ENCODE measurements at places on chromosomes 7 and 10.

DNA sequence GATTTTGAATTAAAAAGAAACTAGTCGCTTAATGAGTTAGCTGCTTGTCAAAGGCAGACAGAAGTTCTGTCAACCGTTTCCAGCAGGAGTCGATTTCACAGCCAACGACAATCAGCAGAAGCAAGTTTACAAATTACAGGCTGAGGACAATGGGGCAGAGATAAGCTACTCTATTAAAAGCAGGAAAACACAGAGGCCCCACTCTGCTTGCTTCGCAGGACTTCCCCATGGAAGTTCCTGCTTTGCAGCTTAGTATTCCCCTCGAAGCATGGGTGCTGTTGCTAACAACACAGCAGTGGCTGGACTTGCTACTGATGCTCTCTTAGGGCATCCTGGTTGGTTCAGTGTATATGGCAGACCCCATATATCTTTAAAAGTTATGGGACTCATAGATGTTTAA lies 50.8 kb upstream of the KLF6 start:
- peak; percentile 36 for ATAC-seq

- ATAC-seq, result no peak
Measured at GRCh38 chr7:120931243-120931642, 19.3 kb upstream of the ING3 start.

- peak; percentile 37 for ATAC-seq
Measured at GRCh38 chr10:71975087-71975870, 11.1 kb downstream of the CHST3 start.

DNA sequence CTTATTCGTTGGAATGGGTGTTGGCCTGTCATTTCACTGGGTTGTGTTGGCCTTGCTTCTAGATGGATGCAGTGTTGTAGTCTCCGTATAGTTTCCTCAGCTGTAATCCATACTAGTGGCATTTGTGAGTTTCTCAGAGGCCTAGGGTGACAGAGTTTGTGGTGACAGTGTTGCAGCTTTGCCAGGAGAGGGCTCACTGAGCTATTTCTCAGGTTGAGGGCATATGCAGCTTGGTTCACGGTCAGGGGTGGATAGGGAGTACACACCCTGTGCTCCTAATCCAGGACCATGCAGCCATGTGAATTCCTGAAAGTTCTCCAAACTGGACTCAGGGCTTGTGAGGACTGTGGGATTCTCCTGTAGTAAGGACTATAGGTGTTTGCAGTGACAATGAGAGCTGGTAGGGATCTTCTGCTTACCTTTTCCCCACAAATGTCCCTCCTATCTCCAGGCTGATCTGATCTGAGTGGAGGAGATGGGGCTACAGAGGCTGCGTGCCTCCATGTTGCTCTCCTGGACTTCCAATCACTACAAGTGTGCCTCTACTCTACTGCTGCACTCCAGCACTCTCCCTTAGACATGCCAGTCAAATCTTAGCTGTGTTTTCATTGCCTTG lies 229.0 kb downstream of the STK31 start:
- ATAC-seq, result no peak

GRCh38 chr7:151440799-151441445 lies 981 bp upstream of the CRYGN start:
- ATAC-seq, result peak; percentile 9

DNA sequence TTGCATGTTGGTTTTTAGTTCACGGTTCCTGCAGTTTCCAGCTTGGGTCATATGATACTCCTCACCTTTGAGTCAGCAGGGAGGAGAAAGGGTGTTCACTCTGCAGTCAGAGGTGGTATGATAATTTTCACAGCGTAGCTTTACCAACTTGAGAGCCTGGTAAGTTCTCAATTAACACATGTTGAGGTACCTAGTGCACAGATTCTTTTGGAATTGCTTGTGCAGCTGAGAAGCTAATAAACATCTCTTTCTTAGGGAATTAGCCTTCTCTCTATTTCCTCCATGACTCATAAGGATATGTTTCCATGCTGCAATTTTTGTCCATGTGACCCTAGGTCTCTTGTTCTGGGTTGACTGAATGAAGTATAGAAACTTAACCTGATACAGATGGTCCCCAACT lies 166.6 kb downstream of the KIF20B start:
- no peak for ATAC-seq

DNA sequence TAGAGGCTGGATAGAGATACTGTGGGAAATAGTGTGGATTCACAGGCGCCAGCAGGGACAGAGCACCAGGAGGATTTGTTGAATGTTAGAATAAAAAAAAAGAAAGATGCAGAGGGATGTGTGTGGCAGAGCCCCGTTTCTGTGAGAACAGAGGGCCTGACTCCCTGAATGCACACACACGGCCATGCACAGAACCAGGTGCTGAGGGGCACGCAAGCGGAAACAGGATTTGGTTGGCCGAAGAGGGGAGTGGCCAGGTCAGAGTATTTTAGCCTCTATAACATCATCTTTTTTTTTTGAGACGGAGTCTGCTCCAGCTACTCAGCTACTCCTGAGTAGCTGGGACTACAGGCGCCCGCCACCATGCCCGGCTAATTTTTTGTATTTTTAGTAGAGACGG lies 21.9 kb downstream of the IQCE start:
- ATAC-seq, result no peak

DNA sequence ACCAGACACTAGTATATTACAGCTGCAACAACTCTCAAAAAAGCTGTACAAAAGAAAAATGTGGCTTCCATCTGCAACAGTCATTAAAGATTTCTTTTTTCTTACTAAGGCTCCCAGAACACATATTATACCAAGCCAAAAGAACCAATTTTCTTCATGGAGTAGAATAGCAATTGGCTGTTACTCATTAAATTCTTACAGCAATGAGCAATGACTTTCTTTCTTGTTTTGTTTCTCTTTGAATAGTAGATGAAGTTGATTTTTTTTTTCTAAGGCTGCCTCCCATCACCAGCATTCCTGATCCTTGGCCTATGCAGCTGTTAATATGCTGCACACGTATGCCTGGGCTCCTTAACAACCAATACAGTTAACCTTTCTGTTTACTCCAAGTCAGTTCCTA lies 36.6 kb upstream of the SPOCK2 start:
- peak; percentile 60 for ATAC-seq

DNA sequence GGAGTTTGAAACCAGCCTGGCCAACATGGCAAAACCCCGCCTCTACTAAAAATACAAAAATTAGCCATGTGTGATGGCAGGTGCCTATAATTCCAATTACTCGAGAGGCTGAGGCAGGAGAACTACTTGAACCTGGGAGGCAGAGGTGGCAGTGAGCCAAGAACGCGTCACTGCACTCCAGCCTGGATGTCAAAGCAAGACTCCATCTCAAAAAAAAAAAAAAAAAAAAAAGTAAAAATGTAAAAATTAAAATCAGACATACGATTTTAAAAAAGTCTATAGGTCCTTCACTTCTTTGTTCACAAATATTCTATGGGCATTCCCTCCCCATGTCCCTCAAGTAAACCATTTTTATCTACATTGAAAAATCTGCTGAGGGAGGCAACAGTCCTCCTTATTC lies 34.9 kb upstream of the TLL2 start:
- no peak for ATAC-seq

- no peak for ATAC-seq
Measured at GRCh38 chr7:67301667-67302066, 305.0 kb downstream of the TYW1 start.

DNA sequence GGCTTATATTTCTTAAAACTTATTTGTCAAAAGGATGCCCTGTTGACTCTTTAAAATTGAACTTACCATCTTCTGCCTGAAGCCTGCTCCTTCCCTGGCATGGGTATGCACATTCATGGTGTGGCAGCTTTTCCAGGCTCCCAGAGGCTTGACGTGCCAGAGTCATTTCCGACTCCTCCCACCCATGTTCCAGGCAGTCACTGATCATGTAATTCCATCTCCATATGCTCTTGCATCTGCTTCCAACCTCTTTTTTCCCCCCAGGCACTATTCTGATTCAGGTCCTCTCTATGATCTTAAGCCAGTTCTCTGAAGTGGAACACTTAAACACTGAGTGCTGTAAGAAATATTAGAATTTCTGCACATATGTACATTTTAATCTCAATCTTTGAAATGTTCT lies 82.2 kb downstream of the CFAP58 start:
- ATAC-seq, result no peak

GRCh38 chr7:124635416-124635815 lies 130.2 kb downstream of the GPR37 start:
- no peak for ATAC-seq

DNA sequence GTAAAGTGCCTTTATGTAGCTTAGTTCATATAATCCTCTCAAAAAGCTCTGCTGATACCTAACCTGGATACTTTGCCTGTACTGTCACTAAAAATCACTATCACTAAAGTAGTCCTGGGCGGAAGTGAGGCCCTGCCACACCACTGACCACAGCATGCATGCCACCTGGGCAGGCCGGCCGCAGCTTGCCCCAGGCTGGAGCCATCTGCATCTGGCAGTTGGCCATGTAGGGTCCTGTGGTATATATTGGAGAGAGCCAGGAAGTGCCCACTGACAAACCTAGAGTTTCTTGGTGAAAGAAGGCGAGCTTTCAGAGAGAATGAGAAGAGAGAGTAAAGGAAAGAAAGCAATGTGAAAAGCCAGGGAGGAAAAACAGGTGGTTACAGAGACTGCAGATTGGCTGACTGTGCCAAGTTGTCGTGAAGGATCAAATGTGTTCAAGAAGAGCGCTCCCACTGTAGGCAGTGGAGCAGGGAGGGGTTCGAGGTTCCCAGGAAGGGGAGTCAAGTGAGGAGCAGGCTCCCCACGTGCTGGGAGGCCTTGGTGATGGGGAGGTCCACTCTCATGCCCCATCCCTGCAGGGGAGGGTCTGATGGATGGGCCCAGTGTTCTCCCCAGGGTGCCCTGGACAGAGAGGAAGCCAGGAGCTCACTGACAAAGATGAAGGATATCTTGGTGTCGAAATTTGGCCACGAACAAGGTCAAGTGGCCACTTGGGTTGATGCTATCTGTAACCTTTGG lies 13.6 kb downstream of the LOXL4 start:
- ATAC-seq, result no peak

DNA sequence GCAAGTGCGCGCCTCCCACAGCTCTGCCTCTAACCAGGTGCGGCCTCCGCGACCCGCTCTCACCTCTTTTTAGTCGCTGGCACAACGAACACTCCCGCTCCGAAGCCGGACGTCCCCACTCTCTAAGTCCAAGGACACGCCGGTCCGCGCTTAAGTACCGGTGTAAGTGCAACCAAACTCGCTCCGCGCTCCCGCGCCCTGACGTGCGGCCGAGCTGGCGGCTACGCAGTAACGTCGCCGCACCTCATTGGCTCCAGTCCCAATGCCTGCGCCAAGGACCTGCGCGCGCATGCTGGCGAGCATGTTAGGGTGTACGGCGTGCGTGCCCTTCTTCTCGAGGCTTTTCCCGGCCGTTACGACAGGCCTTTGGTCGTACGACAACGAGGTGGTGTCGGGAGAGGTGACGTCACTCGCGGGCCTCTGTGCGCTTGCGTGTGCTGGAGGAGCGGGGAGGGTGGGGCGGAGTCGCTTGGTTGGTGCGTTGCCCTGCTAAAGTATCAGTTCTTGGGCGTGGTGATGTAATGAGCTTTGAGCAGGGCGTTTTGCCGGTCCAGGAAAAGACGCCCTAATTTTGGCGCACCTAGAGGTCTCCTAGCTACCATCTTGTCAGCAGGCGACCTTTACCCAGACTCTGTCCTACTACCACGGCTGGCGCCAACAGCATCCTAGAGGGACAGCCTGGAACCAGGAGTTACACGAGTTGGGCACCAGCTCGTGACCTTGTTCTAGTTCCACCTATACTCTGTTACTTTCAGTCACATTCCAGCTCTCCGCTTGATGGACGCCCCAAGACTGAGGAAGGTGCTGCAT lies at the start of gene CYCS:
CYCS (minus strand) TSS at position 124 of the 810 bp plus-strand sequence. CDS start 1,141 bp downstream, outside the sequence.
- peak; percentile 99 for ATAC-seq

DNA sequence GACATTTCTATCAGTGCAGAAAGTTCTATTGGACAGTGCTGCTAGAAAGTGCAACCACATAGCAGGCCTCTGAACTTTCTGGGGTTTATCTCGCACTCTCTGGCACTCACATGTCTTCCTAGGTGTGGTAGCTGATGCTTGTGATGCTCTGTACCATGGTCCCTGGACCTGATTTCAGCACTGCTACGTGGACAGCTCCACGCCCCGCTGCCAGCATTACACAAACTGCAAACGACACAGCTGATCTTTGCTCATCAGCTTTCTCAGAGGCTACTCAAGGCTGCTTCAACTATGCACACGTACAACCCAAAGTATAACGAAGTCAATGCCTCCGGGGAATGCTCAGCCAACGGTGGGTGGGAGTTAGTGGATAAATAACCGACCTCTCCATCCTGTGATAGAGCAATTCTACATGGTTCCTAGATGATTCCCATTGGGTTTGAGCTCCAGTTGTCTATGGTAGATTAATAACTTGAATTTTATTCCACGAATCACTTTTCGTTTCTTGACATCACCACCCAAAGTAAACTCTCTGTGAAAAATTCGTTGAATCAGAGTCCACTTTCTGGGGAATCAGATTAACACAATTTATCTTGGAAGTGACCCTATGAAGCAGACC lies 302.5 kb downstream of the ACTR3B start:
- no peak for ATAC-seq

DNA sequence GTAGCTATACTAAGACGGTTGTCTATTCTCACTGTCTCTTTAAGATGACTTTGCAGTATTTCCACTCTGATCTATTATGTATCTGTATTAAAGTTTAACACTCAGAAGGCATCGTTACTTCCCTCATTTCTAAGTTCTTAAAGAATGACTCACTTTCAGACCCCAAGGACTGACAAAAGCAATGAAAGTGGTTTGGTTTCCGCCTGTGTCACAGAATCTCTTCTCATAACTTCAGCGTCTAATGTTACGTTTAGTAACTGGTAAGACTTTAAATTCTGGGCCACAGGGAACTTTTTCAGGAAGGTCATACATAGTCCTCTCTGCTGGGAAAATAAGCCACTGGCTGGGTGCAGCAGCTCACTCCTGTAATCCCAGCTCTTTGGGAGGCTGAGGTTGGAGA lies 892.0 kb upstream of the AUTS2 start:
- no peak for ATAC-seq

- ATAC-seq, result peak; percentile 60
Measured at GRCh38 chr10:3136336-3136735, 36.2 kb downstream of the PITRM1 start.

- peak; percentile 62 for ATAC-seq
Measured at GRCh38 chr10:105974803-105975456, 1189.6 kb downstream of the SORCS1 start.

DNA sequence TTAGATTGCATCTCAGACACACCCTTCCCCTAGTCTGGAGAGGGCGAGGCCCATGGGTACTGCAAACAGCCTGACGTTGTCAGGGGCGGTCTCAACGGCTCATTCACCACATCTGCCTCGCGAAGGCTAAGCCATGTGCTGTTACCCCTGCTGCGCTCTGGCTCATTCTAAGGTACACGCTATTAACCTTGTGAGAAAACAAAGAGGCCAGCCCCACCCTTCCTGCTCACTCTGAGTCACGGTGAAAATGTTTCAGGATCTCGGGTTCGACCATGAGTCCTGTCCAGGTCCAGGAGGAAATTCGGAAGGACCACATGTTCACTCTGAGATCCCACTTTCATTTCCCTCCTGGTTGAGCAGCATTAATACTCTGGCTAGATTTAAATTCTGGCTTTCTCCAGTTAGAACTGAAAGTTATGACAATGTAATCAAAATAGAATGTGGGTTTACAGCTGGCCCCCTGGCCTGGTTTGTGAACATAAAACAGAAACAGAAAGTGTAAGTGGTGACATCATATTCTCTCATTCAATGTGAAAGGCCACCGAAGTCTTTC lies 55.2 kb downstream of the EGFR start:
- peak; percentile 64 for ATAC-seq
